Mesendoderm (in vitro differentiated cells): ENCODE measurements at places on chromosomes 6 and 20.

GRCh38 chr20:63478346-63479302, 6.2 kb upstream of the KCNQ2 start:
- H3K36me3 ChIP-seq, result no peaks in the 10 kb centered on the region
- H3K27me3 ChIP-seq, result no peaks in the 10 kb centered on the region
- H3K4me1 ChIP-seq, result no peaks in the 10 kb centered on the region
- no peak overlapping the region for H3K4me3 ChIP-seq
- DNase-seq, result no peak

DNA sequence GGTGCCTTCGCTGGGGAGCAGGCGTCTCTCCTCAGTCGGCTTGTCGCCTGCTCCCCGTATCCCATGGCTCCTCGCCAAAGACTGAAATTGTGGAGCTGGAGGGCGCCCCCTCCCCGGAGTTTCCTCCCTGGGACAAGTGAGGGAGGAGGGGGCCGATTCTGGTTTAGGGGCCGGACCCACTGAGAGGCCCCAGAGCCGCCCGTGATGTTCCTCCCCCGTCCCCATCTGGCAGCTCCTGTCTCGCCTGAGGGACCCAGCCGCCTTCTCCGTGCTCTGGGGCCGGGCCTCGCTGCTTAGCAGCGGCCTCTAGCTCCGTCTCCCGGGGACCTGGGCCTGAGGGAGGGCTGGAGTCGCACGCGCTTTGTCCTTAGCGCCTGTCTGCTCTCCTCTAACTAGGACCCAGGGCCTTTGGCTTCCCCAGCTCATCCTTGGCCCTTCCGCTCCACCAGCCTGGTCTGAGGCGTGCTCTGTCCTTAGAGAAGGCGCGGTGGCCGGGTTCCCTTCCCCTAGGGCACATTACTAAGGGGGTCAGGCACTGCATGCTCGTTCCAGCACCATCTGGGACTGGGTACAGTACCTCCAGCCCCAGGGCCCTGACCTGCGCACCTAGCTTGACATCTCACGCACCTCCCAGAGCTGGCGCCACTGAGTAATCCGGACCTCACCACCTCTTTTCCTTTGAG, 29.7 kb downstream of the SLC12A5 start:
- no peak overlapping the region for H3K27ac ChIP-seq
- DNase-seq, result peak; percentile 60
- peaks cover 12% of the 10 kb centered on the region for H3K27me3 ChIP-seq
- no peak overlapping the region for H3K4me3 ChIP-seq
- peaks cover 14% of the 10 kb centered on the region for H3K36me3 ChIP-seq
- H3K4me1 ChIP-seq, result peaks cover 2% of the 10 kb centered on the region

- H3K27ac ChIP-seq, result no peak overlapping the region
- no peak for DNase-seq
- H3K4me3 ChIP-seq, result no peak overlapping the region
- H3K27me3 ChIP-seq, result no peaks in the 10 kb centered on the region
- H3K4me1 ChIP-seq, result no peaks in the 10 kb centered on the region
Observed at GRCh38 chr6:39184906-39185580, 44.2 kb downstream of the KCNK5 start.

DNA sequence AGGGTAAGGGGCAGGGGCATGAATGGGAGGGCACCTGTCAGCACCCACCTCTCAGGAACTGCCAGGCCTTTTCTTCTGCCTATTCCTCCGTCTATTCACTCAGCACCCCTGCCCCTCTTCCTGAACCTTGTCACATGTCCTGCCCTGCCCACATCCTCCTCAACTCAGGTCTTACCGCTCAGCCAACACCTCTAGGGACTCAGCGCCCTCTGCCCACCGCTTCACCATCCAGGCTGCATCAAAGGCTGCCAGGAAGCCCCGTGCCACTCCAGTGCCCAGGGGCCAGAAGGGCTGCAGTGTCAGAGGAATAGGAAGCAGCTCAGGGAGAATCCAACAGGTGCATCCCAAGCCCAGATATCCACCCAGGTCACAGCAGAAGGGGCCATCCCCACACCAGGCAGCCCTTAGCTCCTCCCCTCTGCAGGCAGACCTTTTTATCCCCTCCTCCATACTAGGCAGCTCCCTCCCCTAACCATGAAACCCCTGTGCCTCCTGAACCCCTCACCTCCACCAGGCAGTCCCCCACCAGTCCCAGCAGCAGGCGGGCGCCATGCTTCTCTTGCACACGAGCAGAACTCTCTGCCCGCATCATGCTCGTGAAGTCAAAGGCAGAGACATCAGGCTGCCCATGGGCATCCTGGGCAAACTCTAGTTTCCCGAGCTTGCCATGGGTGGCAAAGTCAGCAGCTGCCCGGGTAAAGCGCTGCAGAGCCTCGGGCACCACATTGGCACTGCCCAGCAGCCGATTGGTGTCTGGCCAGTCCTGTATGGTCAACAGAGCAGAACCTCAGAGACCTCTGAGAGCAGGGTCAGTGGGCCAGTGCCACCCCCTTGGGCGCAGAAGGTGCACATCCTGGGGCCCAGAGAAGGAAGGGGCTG, 5.5 kb downstream of the MICAL1 start:
- H3K27me3 ChIP-seq, result no peaks in the 10 kb centered on the region
- no peak for DNase-seq
- peaks cover 7% of the 10 kb centered on the region for H3K36me3 ChIP-seq

- H3K4me3 ChIP-seq, result peak overlapping the region; percentile 92
- no peaks in the 10 kb centered on the region for H3K27me3 ChIP-seq
- peaks cover 2% of the 10 kb centered on the region for H3K4me1 ChIP-seq
- peak overlapping the region; percentile 100 for H3K27ac ChIP-seq
- no peaks in the 10 kb centered on the region for H3K36me3 ChIP-seq
- DNase-seq, result peak; percentile 88
Observed at GRCh38 chr6:151389618-151390275, 1.6 kb downstream of the ZBTB2 start.

DNA sequence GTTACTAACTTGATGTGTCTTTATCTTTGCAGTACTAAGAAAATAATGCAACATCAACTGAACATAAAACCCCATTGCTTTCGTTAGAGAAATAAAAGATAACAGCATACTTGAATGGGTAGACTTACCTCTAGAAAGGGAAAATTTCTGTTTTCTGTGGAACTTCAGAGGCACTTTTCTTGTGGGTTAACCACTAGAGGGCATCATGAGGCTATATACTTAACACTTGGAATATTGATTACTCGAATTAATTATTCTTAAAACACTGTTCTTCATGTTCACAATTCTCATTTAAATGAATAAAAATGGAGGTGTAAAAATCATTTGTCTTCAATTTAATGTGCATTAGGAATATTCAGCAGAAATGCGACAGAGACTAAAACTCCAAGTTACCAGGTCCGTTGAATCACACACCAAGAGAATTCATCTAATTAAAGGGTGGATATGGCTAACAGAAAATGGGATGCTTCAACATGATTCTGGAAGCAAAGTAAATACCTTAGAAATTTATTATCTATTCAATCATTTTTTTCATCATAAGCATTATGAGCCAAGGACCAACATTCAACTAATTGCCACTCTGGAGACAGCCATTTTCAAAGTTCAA, 330.8 kb upstream of the PREP start:
- H3K27me3 ChIP-seq, result no peaks in the 10 kb centered on the region
- no peak overlapping the region for H3K4me3 ChIP-seq
- no peaks in the 10 kb centered on the region for H3K4me1 ChIP-seq
- no peaks in the 10 kb centered on the region for H3K36me3 ChIP-seq
- DNase-seq, result peak; percentile 51

DNA sequence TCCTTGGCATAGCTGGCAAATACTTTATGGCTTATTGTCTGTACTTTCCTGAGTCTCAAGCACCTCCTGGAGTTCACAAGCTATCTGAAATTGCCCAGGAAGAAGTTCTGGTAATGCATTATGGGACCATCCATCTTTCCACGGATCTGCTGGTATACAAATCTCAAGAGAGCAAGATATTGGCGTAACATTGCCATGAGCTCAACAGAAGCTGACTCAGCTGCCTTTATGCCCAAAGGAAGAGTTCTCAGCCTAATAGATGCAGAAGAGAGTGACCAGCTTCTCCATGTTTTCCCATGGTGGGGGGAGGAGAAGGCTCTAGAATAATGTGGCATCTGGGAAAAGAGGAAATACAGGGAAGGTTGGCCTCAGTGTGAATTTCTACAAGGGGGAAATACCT, 78.7 kb downstream of the UST start:
- no peaks in the 10 kb centered on the region for H3K27me3 ChIP-seq
- H3K36me3 ChIP-seq, result no peaks in the 10 kb centered on the region
- H3K4me1 ChIP-seq, result no peaks in the 10 kb centered on the region
- H3K27ac ChIP-seq, result no peak overlapping the region
- no peak overlapping the region for H3K4me3 ChIP-seq
- no peak for DNase-seq

- H3K36me3 ChIP-seq, result no peaks in the 10 kb centered on the region
- H3K27me3 ChIP-seq, result no peaks in the 10 kb centered on the region
- no peaks in the 10 kb centered on the region for H3K4me1 ChIP-seq
Observed at GRCh38 chr6:89361171-89361570, 8.6 kb upstream of the UBE2J1 start.

- H3K27ac ChIP-seq, result no peak overlapping the region
- H3K4me3 ChIP-seq, result no peak overlapping the region
- no peaks in the 10 kb centered on the region for H3K36me3 ChIP-seq
- H3K4me1 ChIP-seq, result no peaks in the 10 kb centered on the region
- no peaks in the 10 kb centered on the region for H3K27me3 ChIP-seq
Observed at GRCh38 chr20:15673206-15673605, 900.0 kb downstream of the KIF16B start.

DNA sequence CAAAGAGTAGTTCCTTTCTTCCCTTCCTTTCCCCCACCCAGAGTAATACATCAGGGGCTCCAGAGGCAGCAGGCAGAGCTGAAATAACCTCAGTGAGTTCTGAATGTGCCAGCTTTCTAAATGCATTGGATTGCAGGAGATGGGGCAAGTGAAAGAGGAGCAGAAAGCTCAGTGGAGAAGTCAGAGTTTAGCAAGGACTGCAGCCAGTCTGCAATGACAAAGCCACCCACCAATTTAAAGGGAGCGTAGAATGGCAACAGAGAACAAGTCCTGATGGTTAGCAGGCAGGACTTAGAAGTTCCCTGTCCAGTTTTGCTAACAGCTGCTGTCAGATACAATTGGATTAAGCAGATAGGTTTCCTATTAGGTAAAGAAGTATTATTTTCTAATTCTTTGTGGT, 203.4 kb upstream of the RIN2 start:
- H3K36me3 ChIP-seq, result no peaks in the 10 kb centered on the region
- no peak for DNase-seq
- H3K27ac ChIP-seq, result no peak overlapping the region

- no peak for DNase-seq
- no peaks in the 10 kb centered on the region for H3K36me3 ChIP-seq
- no peaks in the 10 kb centered on the region for H3K27me3 ChIP-seq
- no peak overlapping the region for H3K4me3 ChIP-seq
- no peak overlapping the region for H3K27ac ChIP-seq
Observed at GRCh38 chr6:35751594-35751993, 14.8 kb downstream of the ARMC12 start.

- H3K4me1 ChIP-seq, result no peaks in the 10 kb centered on the region
- DNase-seq, result peak; percentile 21
- no peak overlapping the region for H3K27ac ChIP-seq
- no peak overlapping the region for H3K4me3 ChIP-seq
- H3K36me3 ChIP-seq, result no peaks in the 10 kb centered on the region
Observed at GRCh38 chr20:2631228-2631627, 21.2 kb upstream of the NOP56 start.

- H3K4me3 ChIP-seq, result no peak overlapping the region
- no peaks in the 10 kb centered on the region for H3K27me3 ChIP-seq
- H3K27ac ChIP-seq, result no peak overlapping the region
- no peak for DNase-seq
- no peaks in the 10 kb centered on the region for H3K4me1 ChIP-seq
Observed at GRCh38 chr20:6045566-6045965, 8.3 kb downstream of the LRRN4 start.

GRCh38 chr20:34675993-34676641, 775 bp downstream of the PIGU start:
- no peak for DNase-seq
- no peaks in the 10 kb centered on the region for H3K4me1 ChIP-seq
- H3K36me3 ChIP-seq, result no peaks in the 10 kb centered on the region
- peak overlapping the region; percentile 88 for H3K4me3 ChIP-seq
- no peaks in the 10 kb centered on the region for H3K27me3 ChIP-seq

DNA sequence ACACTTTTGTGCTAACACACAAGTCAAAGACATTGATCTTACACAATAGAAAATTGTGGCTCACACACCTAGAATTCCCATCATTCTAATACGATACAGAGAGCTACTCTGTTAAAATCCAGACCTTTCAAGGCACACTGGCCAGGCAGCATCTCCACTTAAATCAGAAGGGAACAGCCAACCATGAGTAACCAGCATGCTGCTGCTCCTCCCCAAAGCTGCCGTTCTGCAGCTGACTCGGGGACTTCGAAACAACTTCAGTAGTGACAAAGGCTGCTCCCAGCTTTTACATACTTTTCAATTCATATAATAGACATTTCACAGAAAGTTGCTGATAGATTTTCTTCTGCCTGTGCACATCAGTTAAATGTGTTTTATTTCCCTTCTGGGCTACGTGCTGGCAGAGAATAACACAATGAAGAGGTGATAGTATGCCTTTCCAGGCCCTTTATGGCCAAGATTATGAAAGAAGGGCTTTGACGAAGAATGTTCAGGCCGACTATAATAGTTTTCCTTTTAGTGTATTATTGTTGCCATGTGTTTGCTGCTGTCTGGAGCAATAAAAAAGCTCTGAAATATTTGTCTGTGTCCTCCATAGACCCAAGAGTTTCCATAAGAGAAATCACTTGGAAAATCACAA, 159.0 kb downstream of the GMDS start:
- no peak overlapping the region for H3K4me3 ChIP-seq
- no peaks in the 10 kb centered on the region for H3K36me3 ChIP-seq
- no peak overlapping the region for H3K27ac ChIP-seq
- DNase-seq, result no peak

DNA sequence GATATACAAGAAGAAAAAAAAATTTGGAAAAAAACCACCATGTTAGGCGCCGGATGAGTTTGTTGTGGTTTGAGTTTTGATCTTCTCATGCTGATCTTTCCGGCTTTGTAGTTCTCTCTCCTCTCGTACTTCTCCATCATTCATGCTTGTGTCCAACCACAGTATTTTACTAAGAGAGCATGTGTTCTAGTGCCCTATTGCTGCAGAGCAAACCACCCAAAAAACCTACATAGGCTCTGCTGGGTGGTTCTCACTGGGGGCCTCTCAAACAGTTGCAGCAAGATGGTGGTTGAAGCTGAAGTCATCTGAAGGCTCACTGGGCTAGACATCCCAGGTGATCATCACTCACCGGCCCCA, 404.2 kb downstream of the PLCB1 start:
- H3K27me3 ChIP-seq, result no peaks in the 10 kb centered on the region
- no peak overlapping the region for H3K27ac ChIP-seq
- no peaks in the 10 kb centered on the region for H3K36me3 ChIP-seq
- no peaks in the 10 kb centered on the region for H3K4me1 ChIP-seq

GRCh38 chr6:52505726-52506409, 71.0 kb downstream of the TRAM2 start:
- H3K4me3 ChIP-seq, result no peak overlapping the region
- no peak for DNase-seq
- peaks cover 4% of the 10 kb centered on the region for H3K36me3 ChIP-seq
- H3K4me1 ChIP-seq, result no peaks in the 10 kb centered on the region
- H3K27me3 ChIP-seq, result no peaks in the 10 kb centered on the region
